T follicular helper cell (primary cell): ENCODE measurements at places on chromosomes 12 and 14.

GRCh38 chr12:131561051-131561450, 149.8 kb upstream of the SFSWAP start:
- DNase-seq = no peak

DNA sequence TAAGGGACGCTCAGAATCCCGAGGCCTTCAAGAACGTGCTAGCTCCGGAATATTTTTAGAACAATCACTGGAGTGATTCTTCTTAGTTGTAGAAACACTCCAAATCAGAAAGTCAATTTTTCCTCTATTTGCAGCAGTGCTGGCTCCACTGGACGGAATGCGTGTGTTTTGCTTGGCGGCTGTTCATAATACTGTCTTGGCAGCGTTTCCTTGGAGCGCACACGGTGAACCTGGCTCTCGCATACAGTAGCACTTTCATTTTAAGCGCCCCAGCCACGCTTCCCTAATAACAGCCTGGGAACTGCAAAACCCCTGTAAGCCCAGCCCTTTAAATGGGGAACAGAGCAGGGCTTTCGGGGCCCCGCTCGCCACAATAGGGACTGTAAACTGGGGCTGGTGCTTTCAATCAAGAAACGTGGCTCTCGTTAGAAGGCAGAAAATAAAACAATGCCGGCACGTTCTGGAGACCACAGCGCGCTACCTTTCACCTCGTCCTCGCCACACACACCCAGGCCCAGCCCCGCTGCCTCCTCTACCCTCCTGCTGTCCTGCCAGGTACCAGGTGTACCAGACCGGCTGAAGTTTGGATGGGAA, 79.9 kb downstream of the BCL11B start:
- DNase-seq = no peak

DNA sequence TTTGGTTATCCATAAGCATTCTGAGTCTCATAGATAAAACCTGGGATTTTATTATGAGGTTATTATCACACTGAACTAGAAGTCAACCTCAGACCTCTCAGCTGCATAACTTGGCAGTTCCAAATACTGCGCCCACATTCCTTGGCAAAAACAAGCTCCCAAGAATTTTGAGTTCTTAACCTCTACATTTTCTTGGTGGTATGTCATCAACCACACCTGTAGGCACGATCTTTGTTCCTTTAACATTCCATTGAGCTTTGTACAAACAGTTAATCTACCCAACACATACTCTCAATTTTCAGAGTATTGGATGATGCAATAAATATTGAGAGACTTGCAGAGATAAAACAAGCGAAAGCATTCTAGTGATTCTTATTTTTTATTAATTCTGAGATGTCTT, 371.8 kb upstream of the PRICKLE1 start:
- no peak for DNase-seq

DNA sequence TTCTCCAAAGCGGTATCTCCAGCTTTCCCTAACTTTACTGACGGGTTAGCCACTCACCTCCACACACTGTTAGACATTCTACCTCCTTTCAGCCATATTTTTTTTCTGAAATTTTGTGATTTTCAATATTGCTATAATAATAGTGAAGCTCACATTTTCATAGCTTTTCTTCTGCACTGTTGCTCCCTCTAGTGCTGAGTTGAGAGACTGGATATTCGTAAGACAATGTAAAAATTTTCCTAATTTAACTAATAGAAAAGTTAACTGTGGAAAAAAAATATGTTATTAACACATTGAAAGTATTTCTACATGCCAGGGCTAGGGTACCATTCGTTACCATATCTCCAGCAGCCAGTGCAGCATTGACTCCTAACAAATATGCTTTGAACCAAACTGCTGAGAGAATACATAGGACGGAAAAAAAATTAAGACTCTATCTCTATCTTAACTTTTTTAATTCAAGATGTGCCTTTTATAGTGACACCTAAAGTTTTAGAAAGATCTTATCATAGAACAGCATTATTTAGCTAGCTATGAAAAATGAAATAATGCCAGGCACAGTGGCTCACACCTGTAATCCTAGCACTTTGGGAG, 48.7 kb upstream of the ABCC9 start:
- no peak for DNase-seq

GRCh38 chr12:75666939-75667334, 155.5 kb upstream of the KRR1 start:
- DNase-seq = no peak
